ENCODE measurements at places on chromosomes 13 and 19.

DNA sequence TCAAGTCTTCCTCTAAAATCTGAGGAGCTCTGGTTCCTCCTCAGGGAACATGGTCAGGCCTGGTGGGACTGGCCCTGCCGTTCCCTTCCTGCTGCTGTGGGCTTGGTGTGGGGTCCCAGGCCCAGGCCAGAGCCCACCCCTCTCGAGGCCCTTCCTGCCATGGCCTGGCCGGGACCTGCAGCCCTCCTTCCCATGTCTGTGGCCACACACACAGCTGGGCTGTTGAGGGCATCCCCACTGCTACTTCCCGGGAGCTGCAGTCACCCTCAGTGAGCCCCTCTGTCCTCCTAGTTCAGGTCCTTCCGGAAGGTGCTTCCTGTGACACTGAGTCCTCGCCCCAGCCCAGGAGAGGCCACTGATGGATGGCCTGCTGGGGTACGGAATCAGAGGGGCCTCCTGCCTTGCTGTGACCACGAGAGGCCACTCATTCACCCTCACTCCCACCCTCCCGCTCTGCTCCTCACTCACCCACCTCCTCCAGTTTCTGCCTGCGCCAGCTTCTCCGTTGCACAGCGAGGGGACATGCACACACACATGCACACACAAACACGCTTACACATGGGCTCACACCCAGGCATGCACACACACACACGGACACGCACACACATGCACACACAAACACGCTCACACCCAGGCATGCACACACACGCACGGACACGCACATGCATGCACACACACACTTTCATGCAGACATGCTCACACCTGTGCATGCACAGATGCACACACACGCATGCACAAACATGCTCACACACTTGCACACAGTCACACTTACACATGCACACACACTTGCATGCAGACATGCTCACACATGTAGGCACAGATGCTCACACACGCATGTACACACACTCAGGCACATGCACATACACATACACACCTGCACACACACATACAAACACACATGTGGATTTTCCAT is 7.3 kb upstream of the MCF2L start:
- DNase-seq, result no peak

- peak; percentile 89 for DNase-seq
These were observed 435 bp upstream of the ZNF382 start for GRCh38 chr19:36604656-36605100.

DNA sequence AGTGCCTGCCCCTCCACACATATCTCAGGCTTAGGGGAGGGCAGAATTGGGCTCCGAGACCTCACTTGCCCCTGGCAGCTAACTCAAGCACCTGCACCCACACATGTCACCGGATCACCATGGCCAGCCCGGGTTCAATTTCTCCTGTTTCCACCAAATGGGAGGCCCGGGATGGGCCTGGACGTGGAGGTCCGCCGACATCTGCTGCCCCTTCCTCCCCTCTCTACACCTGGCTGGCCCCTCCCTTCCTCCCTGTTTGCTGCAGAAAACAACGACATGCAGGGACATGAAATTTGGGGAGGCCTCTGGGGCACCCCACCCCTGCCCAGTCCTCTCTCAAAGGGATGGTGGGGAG is 1.3 kb downstream of the PRKD2 start:
- DNase-seq, result peak; percentile 44

- no peak for DNase-seq
These were observed at the start of gene C3 for GRCh38 chr19:6720369-6721137. Gene C3 (minus strand): TSS chr19:6720650. CDS start chr19:6720589, 61 bp downstream.

DNA sequence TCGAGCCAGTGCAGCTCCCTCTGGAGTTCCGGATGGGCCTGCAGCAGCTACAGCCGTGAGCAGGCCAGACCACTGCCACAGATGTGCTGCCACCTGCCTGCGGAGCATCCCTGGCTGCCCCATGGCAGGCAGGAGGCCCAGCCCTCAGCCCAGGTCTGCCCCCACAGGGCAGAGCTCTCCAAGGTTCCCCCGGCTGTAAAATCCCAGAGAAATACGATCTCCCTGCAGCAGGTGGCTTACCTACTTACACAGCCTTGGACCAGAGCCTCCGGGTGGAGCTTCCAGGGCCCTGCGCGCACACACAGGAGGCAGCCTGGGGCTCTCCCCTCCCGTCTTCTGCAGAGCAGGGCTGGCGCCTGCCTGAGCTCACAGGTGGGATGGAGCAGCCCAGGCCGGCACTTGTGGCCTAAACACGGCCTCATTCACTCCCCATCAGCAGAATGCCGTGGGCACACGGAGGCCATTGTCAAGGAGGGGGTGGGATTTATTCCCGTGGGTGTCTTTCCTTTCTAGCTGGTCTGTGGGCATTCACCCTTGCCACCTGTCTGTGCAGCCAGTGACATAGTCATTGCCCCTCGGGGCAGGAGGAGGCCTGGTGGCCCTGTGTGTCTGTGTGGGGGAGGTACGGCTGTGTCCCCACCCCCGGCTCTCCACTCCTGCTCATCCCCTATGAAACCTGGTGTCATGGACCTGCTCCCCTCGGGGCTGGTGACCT is 118.0 kb downstream of the KDM4B start:
- DNase-seq, result no peak

DNA sequence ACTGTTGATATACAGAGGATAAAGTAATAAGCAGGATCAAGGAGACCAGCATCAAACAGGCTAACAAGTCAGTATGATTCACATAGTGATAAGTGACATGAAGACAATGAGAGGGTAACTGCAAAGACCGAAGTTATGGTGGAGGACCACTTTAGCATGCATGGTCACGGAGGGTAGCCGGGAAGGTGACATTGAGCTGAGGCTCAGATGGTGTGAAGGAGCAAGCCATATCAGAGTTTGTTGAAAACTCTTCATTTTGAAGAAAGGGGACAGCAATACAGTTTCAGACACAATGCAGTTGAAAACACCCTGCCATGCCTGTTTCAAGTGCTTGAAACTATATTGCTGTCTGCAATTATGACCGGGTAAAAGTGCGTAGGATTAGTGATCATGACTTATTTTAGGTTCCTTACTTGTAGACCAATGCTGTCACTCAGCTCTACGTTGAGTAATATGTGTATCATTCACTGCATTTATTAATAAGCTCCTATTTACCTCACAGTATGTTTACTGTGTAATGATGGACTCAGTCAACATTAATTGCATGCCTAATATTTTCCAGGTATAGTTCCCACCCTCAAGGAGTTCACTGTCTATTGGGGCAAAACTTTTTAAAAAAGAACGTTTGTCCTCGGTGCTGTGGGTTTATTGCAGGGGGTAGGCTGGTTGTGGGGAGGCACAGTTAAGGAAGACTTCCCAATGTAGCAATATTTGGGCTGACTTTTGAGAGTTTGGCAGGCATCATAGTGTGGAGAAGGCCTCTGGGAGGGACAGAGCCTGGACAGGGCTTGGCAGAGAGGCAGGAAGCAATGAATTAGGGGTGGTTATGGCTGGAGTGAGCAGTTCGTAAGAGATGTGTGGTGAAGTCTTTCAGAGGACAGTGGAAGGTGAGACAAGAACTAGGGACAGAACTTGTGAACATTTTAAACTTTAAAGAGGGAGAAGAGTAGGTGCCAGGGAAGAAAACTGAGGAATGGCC is 3.2 kb downstream of the UBAC2 start:
- no peak for DNase-seq
